ENCODE measurements at places on chromosomes 13 and 19.

DNA sequence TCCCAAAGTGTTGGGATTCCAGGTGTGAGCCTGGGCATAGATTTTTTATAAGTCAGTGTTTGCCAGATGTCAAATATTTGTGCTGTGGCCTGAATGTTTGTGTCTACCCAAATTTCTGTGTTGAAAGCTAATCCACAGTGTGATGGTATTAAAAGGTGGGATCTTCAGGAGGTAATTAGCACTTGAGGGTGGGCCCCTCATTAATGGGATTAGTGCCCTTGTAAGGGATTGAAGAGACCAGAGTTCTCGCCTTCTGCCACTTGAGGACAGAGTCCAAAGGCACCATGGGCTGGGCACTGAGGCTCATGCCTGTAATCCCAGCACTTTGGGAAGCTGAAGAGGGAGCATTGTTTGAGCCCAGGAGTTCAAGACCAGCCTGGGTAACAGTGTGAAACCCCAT is 9.7 kb upstream of the FBXO17 start:
- DNase-seq, result no peak

- DNase-seq, result no peak
Observed at GRCh38 chr13:41610404-41610803, 153.1 kb downstream of the RGCC start.

DNA sequence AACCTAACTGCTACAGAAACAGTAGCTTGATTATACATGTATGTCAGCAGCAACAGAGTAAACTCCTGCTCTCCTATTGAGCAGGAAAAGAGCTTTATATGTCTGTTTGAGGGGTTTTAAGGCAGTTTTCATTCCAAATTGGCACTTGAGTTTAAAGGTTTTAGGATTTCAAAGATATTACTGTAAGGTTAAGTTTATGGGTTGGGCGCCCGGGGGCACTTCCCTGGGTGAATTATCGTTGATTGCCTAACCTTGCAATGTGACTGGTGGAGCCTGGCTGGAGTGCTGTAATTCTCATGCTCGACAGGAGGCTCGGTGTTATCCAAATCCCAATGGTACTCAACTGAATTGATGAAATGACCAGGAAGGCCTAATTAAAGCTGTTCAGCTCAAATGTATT is 1586.1 kb downstream of the OLFM4 start:
- DNase-seq, result peak; percentile 27

DNA sequence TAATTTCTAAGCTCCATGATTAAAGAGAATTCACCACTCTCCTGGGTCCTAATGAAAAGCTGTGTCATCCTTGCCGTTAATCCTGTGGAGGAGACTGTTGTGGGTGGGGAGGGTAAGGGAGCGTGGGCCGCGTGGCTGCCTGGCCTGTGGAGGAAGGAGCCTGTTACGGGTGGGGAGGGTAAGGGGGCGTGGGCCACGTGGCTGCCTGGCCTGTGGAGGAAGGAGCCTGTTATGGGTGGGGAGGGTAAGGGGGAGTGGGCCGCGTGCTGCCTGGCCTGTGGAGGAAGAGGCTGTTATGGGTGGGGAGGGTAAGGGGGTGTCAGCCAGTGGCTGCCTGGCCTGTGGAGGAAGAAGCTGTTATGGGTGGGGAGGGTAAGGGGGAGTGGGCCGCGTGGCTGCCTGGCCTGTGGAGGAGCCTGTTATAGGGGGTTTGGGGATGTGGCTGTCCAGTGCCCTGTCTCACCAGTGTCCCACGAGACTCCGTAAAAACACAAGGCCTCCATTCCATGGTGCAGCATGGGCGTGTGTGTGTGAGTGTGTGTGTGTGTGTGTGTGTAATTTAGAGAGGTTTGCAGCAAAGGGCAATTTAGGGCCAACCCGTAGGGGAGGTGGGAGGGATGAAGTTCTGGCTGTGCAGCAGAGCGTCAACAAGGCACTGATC is 15.6 kb upstream of the DCUN1D2 start:
- no peak for DNase-seq

- no peak for DNase-seq
Observed at GRCh38 chr19:4691373-4691772, 21.2 kb upstream of the MYDGF start.

DNA sequence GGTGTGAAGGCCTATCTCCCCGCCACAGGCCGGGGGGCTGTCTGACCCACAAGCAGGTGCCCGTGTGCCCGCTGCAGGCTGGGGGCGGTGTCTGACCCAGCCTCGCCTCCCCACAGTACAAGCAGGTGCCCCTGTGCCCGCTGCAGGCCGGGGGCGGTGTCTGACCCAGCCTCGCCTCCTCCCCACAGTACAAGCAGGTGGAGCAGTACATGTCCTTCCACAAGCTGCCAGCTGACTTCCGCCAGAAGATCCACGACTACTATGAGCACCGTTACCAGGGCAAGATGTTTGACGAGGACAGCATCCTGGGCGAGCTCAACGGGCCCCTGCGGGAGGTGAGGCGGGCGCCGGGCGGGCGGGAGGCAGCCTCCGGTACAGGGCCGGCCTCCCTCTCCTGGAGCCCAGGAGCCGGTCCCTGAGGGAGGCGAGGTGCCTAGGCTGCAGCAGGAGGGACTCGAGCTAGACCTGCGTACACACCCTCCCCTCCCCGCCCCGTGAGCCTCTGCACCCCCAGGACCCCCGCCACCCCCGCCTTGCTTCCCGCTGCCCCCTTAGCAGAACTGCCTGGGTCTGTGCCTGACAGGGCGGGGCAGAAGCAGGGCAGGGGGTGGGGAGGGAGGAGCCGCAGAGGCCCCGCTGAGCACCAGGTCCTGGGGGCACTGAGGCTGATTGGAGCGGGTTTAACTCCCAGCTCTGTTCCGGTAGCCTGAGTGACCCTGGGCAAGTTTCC is 20.6 kb downstream of the HCN2 start:
- DNase-seq, result no peak

- no peak for DNase-seq
Observed at GRCh38 chr13:31431722-31432137, 232.0 kb downstream of the B3GLCT start.

GRCh38 chr19:47152632-47153031 is 22.0 kb downstream of the SAE1 start:
- no peak for DNase-seq

- DNase-seq, result no peak
Observed at GRCh38 chr13:39982745-39983144, 327.3 kb downstream of the COG6 start.

DNA sequence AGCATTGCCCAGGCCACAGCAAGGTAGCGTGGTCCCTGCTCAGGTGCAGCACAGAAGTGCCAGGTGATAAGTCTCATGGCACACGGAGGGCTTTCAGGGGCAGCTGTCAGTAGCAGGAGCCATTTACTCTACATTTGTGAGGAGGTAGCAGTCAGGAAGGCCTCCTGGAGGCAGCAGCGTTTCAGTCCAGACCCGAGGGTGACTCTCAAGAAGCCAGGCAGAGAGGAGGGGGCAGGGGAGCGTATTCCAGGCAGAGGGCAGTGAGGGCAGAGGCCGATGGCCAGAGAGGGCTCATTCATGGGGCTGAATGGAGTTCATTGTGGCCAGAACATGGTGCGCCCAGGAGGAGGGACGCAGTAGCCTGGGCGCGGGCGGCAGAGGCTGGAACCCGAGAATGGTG is 8.9 kb downstream of the PIAS4 start:
- DNase-seq, result no peak

DNA sequence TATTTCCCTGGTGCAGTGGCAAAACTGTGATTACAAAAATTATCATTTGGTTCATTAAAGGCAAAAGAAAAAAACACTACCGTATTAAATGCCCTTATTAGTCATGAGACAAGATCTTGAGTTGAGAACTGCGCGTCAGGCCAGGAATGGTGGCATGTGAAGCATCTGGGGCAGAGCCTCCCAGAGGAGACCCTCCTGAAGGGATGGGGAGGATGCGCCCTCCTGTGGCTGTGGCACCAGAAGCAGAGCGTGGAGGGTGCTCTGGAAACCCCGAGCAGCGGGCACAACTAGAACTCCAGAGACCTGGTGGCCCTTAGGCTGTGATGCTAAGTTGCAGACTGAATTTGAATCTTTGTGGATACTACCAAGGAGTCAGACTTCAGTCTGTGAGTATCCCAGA is 11.5 kb downstream of the CUL4A start:
- DNase-seq, result no peak

GRCh38 chr13:102233566-102234208 is 168.2 kb downstream of the FGF14 start:
- no peak for DNase-seq

DNA sequence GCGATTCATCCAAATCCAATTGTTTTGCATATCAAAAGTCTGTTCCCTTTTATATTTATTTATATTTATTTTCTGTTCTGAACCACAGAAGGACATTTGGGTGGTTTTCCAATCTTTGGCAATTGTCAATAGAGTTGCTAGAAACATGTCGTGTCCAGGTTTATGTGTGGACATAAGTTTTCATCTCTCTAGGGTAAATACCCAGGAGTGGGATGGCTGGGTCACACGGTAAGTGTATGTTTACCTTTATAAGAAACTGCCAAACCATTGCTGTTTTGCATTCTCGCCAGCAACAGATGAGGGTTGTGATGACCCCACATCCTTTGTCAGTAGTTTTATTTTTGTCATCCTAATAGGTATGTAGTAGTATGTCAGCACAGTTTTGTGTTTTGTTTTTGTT is 12.5 kb downstream of the AP1M1 start:
- DNase-seq, result no peak

- no peak for DNase-seq
Observed at GRCh38 chr13:107600971-107601370, 614.4 kb downstream of the LIG4 start.

DNA sequence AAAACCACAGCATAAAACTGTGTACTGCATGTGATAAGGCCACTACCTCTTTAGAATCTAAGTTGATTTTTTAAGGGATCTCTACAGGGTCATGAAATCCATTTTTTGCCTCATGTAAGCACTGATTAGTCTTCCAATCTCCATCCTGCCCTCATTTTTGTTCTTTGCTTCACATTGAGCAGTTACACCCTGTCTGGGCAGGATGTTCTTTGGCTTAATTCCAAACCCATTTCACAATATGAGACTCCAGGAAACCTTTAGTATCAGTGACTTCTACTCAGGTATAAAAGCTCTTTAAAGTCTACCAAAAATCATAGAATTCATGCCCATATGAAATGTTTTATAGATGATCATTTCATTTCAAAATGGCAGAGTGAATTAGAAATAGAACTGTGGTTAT is 592.6 kb downstream of the TBC1D4 start:
- DNase-seq, result no peak

GRCh38 chr19:18202778-18203407 is 949 bp downstream of the RAB3A start:
- DNase-seq, result no peak

- no peak for DNase-seq
Observed at GRCh38 chr19:18263324-18264136, 10.7 kb downstream of the IQCN start.

- no peak for DNase-seq
Observed at GRCh38 chr19:30870876-30871275, 478.4 kb downstream of the TSHZ3 start.

DNA sequence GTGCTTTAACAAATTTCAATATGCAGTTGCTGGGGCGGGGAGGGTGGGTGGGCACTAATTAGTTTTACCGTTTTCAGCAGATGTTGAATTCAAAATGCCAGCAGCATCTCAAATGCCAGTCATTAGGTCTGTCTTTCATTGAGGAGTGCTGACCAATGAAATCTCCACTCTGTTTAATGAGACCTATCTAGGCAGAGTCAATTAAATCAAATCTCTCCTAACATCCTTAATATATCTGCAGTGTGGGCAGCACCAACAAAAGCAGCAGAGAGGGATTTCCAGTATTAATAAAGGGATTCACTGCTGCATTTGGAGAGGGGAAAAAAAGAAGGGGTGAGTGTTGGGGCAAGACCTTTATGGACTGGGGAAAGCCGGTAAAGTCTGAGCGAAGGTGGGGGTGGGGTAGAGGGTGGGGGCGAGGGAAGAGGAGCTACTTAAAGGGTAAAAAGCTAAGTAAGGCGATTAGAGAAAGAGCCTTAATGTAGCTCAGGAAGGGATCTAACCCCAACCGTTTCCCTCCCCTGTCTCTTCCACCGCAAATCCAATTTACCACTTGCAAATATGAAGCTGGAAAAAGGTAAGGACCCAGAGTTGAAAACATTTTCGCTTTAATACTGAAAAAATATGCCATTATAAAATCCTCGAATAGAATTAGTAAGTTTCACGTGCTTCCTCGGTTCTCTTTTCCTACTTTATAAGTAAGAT is 4.5 kb downstream of the SLITRK1 start:
- no peak for DNase-seq

DNA sequence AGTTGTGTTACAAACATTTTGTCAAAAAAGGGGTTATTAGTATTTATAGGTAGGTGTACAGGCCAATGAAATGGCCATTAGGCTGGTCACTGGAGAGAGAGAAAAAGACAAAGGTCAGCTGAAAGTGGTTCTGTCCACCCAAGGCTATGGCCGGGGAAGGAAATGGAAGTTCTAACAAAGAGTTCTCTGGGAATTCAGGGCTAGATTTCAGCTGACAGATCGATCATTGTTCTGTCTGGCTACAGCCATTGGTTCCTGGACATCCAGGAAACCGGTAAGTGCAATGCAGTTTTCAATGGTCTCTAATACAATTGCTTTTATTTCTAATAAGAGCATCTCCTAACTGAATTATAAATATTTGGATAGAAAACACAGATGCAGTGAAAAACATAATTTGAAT is 42.5 kb downstream of the MBNL2 start:
- DNase-seq, result no peak

DNA sequence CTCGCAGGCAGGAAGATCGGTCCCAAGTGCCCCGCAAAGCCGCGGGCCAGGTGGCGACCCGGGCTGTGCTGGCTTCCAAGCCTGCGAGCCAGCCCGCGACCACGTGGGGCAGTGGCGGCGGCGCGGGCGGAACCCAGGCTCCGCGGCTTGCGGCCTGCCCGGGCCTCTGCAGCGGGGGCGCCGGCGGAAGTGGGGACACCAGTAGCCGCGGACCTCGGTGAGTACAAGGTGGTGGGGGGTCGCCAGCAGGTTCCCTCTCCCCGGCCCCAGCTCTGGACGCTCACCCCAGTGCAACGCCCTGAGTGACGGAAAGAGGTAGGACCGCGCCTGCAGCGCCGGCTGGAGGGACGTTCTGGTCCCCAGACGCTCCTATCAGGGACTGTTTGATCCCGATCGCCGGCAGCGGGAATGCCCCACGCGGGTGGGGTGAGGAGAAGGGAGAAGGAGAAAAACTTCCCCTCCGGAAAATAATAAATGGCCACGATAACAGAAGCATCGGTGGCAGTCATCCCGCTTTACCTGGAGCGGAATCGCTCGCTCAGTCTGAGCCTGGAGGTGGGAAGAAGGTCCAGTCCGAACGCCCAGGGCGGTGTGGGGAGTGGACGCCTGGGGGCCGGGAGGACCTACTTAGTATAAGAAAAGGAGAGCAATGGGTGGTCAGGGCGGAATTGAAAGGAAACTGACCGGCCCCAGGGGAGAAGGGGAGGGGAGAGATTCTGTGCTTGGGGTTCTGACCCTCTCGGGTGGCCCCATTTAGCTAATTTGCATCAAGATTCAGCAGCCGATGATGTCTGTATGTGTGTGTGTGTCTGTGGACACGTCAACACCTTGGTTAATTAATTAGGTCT is at the start of gene GEMIN7:
TSS of gene GEMIN7 (plus strand) at position 198 of the 848 bp plus-strand sequence. CDS start 10,855 bp downstream, outside the sequence.
- no peak for DNase-seq

Data from NCI-H2081 treated with DMSO at 0.1 percent for 48 hours (cell line).